Activated CD4-positive, CD25-positive, alpha-beta regulatory T cell treated with anti-CD3 and anti-CD28 coated beads, Interleukin-2, amount 50 U/mL, for 16 hours (primary cell): ENCODE measurements at places on chromosomes 5 and 9.

DNA sequence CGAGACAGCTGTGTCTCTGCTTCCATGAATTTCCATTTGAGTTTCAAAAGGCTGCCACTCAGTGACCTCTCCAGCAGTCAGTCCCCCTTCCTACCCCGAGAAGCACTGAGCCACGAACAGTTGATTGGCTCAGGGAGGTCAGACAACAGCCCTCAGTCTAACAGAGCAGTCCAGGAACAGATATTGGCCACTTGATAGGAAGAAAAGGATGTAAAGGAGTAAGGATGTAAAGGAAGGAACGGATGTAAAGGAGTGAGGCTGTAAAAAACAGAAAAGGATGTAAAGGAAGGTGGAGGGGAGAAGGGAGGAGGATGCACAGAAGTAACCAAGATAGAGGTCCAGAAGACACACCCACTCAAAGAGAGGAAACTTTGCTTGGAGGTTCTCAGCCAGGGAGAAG is 3.2 kb upstream of the NR4A3 start:
- no peak for DNase-seq

- DNase-seq, result no peak
Measured at GRCh38 chr5:53902296-53902907, 342.0 kb downstream of the NDUFS4 start.

DNA sequence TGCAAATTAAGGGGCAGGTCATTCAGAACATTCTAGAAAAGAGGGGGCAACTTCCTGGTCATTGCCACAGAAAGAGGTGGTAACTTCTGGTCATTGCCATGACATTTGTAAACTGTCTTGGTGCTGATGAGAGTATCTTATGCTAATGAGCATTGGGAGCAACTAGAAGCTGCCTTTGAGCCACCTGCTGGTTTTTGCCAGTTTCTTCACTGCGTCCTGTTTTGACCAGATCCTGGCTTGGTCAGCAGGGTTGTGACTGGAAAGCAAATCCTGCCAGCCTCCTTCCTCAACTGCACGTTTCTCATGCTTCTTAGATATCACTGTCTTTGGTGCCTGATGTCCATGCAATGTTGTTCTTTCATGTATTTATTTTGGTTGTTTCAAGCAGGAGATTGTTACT is 53.2 kb upstream of the SPATA31C2 start:
- DNase-seq, result no peak

GRCh38 chr9:120043448-120043847 is 536.5 kb downstream of the CDK5RAP2 start:
- no peak for DNase-seq

- no peak for DNase-seq
Measured at GRCh38 chr5:134545070-134545868, 19.8 kb downstream of the JADE2 start.

DNA sequence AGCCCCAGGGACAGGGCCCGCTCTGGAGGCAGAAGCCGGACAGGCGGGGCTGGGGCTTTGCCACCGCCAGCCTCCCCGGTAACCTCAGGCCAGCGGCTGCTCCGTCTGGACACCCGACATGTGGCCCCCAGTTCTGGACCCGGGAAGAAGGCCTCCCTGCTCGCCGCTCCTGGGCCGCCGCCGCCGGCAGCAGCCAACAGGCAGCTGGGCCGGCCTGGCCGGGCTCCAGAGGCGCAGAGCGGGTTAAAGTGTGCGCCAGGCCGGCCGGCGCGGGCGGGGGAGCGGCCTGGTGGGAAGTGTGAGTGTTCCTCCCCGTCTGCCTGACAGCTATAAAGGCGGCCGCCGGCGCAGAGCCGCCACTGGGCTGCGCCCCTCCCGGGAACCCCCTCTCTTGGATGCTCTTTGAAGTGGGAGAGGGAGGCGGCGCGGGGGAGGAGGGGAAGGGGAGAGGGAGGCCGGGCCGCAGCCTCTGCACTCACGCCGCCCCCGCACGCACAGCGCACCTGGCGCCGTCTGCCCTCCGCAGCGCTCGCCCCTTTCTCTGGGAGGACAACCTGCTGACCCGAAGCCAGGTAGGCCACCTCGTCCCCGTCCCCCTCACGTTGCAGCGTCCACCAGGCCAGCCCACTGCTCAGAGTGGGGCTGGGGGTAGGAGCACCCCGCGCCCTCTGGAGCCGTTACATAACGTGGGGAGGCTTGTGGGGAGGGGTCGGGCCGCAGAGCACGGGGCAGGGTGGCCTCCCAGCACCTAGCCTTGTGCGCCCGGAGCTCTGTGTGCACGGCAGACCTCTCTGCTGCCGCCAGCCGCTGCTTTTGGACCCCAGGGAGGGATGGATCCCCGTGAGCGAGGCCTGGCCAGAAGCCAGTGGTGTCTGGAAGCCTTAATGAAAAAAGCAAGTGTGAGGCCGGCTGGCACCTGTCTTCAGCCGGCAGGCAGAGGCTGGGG is at the start of gene ADAMTSL2:
Gene ADAMTSL2 (plus strand): TSS at position 359 of the 946 bp plus-strand sequence. CDS start 2,009 bp downstream, outside the sequence.
- DNase-seq, result no peak

GRCh38 chr5:143836161-143836725 is 24.3 kb downstream of the HMHB1 start:
- DNase-seq, result no peak

GRCh38 chr5:74009502-74009901 is 383.5 kb downstream of the ARHGEF28 start:
- DNase-seq, result no peak

DNA sequence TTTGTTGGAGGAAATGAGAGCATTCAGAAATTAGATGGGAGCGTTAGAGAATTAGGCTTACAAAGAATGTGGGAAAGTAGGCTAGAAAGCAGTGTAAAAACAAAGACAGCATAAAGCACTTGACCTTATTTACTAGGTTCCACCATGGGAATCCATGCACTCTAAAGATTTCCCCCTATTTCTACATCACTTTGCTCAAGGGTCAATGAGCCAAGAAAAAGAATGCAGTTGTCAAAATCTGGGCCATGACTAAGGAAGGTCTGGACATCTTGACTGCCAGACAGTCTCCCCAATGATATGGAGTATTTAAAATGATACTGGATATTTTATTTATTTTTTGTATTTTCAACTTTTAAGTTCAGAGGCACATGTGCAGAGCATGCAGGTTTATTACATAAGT is 3.4 kb downstream of the TLR4 start:
- DNase-seq, result no peak

DNA sequence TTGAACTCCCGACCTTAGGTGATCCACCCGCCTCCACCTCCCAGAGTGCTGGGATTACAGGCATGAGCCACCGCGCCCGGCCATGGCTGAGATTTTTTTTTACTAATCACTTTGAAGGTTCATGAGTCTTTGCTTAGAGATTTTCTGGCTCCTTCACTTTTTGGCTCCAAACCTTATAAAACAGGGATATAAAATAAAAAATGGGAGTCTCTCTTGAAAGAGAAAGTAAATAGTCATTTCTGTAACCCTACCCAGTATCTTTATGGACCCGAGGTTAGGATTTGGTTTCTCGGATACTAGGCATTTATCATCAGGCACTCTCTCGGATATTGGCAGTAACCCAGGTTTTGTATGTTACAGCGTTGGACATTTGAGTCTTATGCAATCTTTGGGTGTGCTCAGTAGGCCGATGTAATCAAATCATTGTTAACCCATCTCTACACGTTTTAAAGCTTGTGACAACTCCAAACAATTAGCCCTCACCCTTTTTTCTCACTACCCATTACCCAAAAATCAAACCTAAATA is 25.3 kb downstream of the STXBP1 start:
- DNase-seq, result no peak

DNA sequence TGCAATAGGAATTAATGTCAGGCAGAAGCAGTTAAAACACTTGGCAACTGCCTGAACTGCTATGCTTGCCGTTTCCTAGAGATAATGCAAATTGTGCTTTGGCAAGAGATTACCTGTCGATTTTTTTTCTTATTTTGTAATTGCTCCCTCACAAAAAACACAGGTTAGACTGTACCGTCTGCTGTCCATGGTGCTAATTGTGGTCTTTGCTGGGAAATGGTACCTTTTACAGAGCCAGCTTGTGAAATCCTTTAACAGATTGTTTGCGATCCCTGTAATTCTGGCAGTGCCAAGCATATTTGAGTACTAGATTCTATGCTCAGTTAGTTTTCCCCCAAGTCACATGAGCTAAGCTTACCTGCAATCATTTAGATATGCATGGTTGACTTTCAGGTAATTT is 2125.8 kb upstream of the WWC1 start:
- no peak for DNase-seq

DNA sequence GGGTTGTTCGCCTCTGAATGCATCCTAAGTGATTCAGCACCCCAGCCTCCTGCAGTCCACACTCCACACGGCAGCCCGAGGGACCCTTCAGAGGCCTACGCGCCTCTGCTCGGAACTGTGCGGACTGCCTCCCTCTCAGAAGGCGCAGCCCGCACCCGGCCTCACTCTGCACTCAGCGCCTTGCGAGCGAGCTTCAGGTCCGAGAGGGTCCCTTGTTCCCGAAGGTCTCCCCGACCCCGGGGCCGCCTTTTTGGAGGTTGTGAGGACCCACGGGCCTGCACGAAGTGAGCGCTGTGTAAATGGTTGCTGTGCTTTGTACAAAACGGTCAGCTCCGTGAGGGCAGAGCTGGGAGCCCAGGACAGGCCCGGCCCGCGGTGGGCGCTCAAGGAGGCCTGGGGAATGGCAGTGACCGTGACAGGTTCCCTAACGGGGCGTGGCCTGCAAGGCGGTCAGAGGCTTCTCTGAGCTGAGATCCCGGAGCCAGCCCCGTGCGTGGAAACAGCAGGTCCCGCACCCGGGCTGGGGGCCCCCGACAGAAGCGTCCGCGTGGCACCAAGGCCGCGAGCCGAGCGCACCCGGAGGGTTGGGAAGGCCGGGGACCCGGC is 698 bp upstream of the CACNA1B start:
- DNase-seq, result no peak

- no peak for DNase-seq
Measured at GRCh38 chr5:96794757-96795156, 13.0 kb downstream of the ERAP1 start.

GRCh38 chr5:104951829-104952228 is 1389.2 kb upstream of the NUDT12 start:
- no peak for DNase-seq

DNA sequence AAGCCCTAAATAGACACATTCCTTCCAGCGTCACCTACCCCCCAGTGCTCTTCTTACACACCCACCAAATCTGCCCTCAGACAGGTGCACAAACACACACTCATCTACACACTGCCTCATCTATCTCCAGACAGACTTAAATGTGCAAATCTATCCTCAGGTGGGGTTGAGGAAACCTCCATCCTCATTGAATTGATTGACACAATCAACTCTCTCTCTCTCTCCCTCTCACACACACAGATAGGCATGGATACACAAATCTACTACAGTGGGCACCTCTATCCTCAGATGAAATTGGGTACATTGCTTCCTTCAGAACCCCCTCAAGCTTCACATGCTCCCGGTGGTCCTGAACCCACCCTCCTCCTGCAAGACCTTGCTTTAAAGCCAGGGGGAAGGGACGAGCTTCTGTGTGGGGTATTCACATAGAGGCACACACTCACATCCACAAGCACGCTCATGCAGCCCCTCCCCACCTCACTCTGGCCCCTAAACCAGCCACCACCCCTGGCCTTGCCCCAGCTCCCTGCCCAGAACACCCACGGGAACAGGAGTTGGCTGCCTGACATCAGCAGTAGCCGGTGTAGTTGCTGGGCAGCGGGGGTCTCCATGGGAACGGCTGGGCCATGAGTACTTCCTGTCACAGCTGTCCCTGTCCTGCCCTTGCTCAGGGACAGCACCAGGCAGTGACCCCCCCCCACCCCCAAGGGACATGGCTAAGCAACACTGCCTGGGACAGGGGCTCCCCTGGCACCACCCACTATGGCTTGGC is 22.8 kb downstream of the PCDH1 start:
- no peak for DNase-seq

DNA sequence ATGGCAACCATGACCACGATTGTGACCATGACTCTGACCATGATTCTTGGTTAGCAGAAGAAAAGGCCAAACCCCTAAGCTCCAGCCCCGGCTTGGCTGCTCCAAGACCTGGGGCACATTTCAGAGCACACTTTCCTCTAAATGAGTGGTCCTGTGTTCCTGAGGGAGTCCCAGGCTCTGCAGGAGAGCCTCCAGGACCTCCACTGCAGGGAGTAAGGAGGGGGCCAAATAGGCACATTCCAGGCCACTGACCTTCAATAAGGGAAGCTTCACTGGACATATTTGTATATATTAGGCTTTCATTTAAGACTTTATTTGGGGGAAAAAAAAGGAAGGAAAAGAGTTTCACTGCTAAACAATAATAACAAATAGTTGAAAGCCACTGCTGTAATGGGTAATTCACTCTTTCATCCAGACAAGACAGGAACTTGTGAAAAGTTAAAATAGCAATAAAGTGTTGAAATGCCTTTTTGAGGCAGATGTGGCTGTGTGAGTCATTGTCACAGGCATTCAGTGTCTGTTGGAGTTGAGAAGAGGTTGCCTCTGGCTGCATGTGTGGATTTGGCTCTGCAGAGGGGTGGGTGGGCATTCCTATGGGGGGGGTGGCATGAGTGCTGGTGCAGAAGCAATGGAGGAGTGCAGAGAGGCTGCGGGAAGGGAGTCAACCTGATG is 63.9 kb upstream of the TGFBR1 start:
- DNase-seq, result no peak

DNA sequence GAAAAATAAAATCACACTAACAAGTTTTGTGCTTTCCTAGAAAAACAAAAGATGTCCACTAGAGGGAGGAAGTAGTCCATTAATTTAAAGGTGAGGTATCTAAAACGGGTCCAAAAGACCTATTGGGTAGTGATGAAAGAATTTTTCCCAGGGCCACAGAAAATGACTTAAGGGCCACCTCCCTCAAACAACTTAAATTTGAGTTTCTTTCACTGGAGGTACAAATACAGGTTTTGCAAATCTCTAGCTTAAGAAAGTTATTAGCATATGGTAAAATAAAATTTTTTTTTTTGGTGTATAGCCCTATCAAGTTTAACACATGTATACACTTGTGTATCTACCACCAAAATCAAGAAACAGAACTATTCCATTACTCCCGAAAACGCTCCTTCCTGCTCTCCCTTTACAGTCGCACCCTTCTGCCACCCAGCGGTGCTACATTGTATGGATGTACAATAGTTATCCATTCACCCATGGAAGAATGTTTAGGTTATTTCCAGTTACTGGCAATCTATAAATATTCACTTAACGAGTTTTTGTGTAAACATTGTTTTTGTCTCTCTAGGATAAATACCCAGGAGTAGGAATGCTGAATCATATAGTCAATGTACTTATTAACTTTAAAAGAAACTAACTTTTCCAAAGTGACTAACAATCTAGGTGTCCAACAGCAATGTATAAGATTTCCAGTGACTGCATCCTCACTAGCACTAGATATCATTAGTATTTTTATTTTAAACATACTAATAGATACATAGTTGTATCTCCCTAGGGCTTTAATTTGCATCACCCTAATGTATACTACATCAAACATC is 21.9 kb downstream of the DEPDC1B start:
- no peak for DNase-seq

DNA sequence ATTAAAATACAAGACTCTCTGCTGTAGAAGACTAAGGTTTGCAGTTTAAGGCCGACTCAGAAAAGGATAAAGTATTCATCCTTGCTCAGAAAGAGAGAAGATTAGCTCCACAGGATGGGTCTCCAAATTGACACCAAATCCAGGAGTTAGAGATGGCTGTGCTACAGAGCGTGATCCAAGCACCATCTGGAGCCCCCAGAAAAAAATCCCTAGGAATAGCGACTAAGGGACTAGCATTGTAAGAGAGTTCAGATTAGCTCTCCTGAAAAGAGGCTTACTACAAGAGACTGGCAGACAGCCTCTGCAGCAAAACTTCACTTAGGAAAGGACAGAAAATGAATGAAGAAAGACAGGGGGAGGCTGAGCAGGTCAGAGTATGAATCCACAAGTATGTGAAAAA is 3.7 kb downstream of the SIL1 start:
- DNase-seq, result no peak

- DNase-seq, result no peak
Measured at GRCh38 chr5:150413176-150413901, 629 bp upstream of the CD74 start.

- DNase-seq, result no peak
Measured at GRCh38 chr5:113806250-113806649, 292.8 kb downstream of the YTHDC2 start.
